GM23338 (cell line): ENCODE measurements at places on chromosomes 1 and 21. TPM values are rescaled to one million over a fixed set of nuclear protein-coding genes. Genes with fewer than 3 reads are reported as not detected.

Gene CLCA4
- total RNA-seq = not detected in 2 replicates

DNA sequence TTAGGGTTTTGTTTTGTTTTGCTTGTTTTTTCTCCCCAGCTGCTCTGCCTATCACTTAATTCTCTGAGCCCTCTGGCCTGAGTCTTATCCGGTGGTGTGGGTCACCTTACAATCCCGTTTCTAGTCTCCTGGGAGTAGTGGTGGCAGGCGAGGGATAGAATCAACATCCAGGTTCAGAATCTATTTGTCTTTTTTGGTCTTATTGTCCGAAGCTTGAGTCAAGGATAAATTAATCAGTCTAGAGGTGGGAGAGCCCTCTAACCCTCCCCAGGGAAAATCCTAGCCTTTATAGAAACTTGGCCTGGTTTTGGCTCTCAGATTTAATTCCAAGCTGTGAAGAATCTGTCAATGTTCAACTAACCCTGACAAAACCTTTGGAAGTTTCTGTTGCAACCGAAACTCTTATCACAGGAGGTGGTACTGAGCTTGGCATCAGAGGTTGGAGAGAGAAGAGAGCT is 246.3 kb downstream of the FGGY start:
- DNase-seq = no peak
- H3K4me1 ChIP-seq = no peaks in the 10 kb centered on the region
- no peak overlapping the region for H3K4me3 ChIP-seq
- no peak overlapping the region for H3K27ac ChIP-seq
- H3K36me3 ChIP-seq = no peaks in the 10 kb centered on the region
- H3K27me3 ChIP-seq = no peaks in the 10 kb centered on the region

DNA sequence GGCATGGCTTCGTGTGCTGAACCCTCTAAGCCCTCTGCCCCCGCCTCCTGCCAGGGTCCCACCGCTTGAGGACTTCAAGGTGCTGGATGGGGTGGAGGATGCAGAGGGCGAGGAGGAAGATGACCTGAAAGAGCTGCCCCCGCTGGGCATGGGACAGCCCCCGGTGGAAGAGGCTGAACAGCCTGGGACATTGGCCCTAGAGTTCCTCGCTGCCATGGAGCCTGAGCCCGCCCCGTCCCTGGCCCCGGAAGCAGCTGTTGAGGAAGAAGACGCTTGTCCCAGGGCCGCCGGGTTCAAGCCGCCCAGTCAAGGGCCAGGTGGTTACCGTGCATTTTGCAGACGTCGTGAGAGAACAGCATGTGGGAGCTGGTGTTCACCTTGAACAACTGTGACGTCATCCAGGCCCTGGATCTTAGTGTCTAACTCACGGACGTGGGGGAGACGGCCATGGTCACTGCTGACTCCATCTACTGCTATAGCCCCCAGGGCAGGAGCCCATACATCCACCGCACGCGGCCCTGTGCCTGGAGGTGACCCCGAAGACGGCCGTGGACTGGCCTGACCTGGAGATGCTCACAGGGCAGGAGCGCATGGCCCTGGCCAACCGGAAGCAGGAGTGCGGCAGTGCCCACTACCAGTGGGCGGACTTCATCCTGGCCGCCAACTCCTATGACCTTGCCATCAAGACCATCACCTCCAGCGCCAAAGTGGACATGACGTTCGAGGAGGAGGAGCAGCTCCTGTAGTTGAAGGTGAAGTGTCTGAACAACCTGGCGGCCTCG is 90.1 kb downstream of the PPP1R12B start:
- H3K36me3 ChIP-seq = 0 out of 2 replicates have a peak, but pooled peaks cover 4% of the 10 kb centered on the region
- no peak for DNase-seq

DNA sequence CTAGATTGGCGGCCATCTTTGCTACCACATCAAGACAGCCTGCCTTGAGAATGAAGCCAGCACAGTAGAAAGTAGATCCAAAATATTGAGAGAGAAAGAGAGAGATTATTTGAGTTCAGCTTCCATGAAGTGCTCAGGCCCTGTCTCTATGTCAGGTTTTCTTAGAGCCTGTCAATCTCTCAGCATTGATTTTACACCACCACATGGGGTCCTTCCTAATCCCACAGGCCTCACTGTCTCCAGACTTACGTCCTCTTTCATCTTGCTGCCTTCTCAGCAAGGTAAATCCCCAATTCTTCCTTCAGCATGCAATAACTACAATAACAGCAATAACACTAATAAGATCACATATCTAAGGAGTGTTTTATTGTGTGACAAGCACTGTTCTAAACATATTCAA is 21.0 kb downstream of the DYNLT5 start:
- no peaks in the 10 kb centered on the region for H3K36me3 ChIP-seq
- no peak overlapping the region for H3K4me3 ChIP-seq
- H3K27me3 ChIP-seq = no peaks in the 10 kb centered on the region
- no peak for DNase-seq

GRCh38 chr1:241167121-241167630 is 189.8 kb downstream of the RGS7 start:
- peaks cover 22% of the 10 kb centered on the region for H3K4me1 ChIP-seq
- no peaks in the 10 kb centered on the region for H3K27me3 ChIP-seq
- DNase-seq = no peak
- H3K4me3 ChIP-seq = no peak overlapping the region
- H3K27ac ChIP-seq = no peak overlapping the region

DNA sequence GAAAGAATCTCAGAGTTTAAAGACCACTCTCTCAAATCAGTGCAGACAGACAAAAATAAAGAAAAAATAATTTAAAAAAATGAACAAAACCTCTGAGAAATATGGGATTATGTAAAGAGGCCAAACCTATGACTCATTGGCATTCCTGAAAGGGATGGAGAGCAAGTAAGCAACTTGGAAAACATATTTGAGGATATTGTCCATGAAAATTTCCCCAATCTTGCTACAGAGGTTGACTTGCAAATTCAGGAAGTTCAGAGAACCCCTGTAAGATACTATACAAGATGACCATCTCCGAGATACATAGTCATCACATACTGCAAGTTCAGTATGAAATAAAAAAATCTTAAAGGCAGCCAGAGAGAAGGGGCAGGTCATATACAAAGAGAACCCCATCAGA is 43.7 kb upstream of the IVNS1ABP start:
- H3K4me3 ChIP-seq = no peak overlapping the region
- H3K27ac ChIP-seq = no peak overlapping the region
- H3K27me3 ChIP-seq = no peaks in the 10 kb centered on the region
